Stimulated activated CD8-positive, alpha-beta memory T cell treated with anti-CD3 and anti-CD28 coated beads, Interleukin-15, amount 100 ng/mL, for 4 hours (primary cell): ENCODE measurements at places on chromosomes 3 and 15.

DNA sequence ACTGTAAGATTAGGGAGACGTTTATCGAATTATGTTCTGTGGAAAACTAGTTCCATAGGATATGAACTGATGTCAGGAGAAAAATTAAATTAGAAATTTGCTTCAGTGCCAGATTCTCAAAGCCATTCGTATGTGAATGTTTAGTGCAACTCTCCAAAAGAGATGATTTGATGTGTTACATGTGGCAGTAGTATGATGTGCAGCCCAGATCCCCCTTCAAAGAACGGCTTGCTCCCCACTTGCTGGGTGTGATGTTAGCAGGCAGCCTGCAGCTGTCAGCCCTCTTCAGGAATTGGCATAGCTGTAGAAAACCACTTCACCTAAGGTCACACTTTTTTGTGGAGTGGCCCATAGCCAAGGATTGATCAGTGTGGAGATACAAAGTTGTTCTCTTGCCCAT lies 127.0 kb upstream of the CCDC54 start:
- DNase-seq = no peak

GRCh38 chr3:38163117-38163840 lies 2.1 kb upstream of the OXSR1 start:
- DNase-seq = no peak

- DNase-seq = peak; percentile 70
Observed at GRCh38 chr3:184561061-184561912, at the start of gene EPHB3. TSS of gene EPHB3 (plus strand) at chr3:184561785. CDS start at chr3:184562236, 451 bp downstream.

GRCh38 chr15:94225616-94226015 lies 5.7 kb upstream of the MCTP2 start:
- DNase-seq = no peak

- DNase-seq = no peak
Observed at GRCh38 chr15:45637552-45638033, 2.8 kb downstream of the SQOR start.

DNA sequence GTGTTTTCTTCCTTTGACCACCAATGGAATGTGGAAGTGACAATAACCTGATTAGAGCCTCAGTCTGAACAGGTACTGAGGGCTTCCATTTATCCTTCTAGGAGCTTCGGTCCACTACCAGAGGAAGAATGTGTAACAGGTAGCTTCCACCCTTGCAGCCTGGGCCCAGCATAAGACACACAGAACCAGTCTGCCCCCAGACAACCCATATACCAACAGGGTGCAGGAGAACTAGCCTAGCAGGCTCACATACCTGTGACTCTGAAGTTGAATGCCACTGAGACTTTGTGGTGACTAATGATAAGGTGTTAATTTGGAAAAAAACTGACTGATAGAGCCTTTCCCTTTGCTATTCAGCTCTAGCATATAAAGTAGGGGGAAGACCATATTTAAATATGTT lies 166.2 kb downstream of the NEK10 start:
- DNase-seq = no peak

DNA sequence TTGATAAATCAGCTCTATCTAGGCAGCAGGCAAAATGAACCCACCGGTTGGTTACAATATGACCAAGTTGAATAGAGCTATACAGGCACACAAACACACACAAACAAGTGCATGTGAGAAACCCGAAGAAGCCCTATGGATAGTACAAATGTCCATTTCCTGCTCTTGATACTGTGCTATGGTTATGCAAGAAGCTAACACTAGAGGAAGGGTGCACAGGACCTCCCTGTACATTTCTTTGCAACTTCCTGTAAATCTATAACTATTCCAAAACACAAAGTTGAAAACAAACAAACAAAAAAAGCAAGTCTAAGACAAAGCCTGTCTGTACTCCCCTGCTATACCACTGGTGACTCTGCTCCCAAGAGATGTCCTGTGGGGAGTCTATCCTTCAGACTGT lies 8.2 kb upstream of the FAM240A start:
- no peak for DNase-seq

DNA sequence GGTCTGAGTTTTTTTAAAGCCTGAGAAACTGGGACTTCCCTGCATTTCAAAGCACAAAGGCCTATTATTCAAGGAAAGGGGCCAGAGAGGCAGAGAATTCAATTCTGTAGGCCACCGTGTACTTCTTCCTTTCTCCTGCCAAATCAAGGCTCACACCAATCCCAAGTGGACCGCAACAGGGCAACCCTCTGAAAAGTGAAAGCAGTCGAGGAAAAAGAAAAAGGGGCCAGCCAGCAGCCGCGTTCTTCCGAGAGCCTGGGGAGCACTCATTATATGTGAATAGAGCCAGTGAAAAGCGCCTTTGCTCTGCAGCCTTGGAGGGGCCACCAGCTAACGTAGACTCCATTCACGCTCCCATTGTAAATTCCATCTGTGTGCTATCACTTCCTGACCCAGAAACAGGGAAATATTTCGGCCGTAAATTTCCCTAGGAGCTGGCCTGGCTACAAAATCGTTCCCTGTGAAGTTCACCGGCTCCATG lies 45.9 kb upstream of the THUMPD3 start:
- no peak for DNase-seq

- DNase-seq = no peak
Observed at GRCh38 chr15:58608129-58608590, 141.3 kb downstream of the ADAM10 start.
